Stimulated activated CD4-positive, alpha-beta T cell treated with anti-CD3 and anti-CD28 coated beads, Interleukin-12 subunit alpha, Interleukin-12 subunit beta, amount 100 ng/mL, for 4 hours (primary cell): ENCODE measurements at places on chromosomes 13 and 19.

- DNase-seq = no peak
Measured at GRCh38 chr19:16627928-16628182, 149 bp downstream of the MED26 start.

DNA sequence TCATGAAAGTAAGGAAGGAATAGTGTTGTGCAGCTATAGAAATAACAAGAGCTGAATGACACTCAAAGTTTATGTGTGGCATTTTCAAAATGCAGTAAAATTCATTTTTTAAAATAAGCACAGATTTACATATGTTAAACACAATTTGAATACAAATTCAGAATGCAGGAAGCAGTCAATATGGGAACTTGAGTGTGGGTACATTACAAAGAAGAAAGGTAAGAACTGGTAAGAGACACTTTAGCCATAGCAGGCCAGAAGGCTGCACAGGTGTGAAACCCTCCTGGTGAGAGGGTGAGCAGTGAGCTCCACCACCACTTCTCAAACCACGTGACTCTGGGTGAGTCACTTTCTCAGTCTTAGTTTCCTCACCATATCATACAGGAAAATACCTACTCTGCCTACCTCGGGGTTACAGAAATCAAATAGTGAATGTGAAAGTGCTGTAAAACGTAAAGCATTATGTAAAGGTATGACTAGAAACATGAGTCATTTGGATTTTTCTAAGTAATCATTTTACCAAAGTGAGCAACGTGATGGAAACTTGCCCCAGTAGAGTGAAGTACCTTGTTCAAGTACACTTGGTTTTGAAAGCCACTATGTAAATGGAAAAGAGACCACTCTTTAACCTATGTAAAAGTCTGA lies 40.5 kb downstream of the USP12 start:
- peak; percentile 55 for DNase-seq

- no peak for DNase-seq
Measured at GRCh38 chr19:12749938-12750521, 1.6 kb upstream of the BEST2 start.

DNA sequence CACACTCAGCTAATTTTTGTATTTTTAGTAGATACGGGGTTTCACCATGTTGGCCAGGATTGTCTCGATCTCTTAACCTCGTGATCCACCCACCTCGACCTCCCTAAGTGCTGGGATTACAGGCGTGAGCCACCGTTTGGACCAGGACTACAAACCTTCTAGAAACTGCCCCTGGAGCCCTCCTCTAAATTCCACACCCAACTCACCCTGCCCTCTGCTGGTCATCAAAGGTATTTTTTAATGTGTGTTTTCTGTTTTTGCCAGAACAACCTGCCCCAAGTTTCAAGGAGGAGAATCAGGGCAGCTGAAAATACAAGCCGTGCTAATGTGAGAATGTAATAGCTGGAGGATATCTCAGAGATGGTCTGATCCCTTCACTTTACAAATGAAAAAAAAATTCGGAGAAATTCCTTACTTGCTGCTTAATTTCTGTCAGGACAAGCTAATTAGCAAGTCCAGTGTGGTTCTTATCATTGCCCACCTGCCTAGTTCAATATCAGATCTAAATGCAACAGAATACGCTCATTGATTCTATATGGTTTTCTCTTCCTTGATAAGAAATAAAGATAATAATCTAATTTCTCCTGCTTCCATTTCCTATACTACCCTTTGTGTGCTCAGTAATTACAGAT lies 4.1 kb downstream of the ATP8A2 start:
- no peak for DNase-seq

DNA sequence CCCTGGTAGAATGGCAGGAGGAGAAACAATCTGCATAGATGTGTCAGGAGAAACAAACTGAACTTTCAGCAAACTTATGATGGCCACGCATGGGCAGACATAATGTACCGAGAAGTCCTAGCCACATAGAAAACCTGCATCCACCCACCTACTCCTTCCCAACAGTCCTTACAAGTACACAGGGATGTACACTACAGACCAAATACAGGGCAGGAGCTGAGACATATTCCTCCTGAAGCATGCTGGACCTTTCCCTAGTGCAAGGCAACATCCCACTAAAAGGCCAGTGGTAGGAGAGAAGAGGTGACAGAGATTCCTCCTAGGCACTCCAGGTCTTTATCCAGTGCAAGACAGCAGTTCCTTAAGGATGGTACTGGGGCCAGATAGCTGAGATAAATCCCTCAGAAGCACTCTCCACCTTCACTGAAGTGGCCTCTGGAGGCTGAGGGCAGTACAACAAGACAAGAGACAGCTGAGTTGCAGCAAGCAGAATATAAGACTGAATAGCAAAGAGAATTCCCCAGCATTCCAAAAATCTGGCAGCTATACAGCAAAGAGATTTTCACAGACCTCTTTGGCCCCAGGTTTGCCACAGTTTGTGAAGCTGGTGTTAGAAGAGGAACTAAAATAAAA lies 18.3 kb downstream of the VWA8 start:
- DNase-seq = no peak

DNA sequence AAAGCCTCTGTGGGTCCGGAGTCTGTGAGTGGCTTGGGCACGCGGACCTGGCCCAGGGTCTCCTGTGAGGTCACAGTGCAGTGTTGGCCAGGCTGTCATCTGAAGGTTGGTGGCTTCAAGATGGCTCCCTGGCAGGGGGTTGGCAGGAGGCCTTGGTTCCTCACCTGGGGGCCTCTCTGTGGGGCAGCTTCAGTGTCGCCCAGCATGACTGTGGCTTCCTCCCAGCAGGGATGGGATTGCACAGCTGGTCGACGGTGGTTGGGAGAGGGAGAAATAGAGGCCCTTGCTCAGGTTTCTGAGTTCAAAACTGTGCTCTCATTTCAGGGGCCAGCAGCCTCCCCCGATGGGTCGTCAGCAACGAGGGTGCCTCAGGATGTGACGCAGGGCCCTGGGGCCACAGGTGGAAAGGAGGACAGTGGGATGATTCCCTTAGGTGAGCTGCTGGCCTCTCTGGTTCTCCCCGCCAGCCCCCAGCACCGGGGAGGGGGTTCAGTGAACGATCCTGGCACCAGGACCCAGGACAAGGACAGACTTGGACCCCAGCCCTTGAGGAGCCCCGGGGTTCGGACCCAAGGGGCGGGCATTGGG lies 17.2 kb downstream of the ZNF444 start:
- no peak for DNase-seq

DNA sequence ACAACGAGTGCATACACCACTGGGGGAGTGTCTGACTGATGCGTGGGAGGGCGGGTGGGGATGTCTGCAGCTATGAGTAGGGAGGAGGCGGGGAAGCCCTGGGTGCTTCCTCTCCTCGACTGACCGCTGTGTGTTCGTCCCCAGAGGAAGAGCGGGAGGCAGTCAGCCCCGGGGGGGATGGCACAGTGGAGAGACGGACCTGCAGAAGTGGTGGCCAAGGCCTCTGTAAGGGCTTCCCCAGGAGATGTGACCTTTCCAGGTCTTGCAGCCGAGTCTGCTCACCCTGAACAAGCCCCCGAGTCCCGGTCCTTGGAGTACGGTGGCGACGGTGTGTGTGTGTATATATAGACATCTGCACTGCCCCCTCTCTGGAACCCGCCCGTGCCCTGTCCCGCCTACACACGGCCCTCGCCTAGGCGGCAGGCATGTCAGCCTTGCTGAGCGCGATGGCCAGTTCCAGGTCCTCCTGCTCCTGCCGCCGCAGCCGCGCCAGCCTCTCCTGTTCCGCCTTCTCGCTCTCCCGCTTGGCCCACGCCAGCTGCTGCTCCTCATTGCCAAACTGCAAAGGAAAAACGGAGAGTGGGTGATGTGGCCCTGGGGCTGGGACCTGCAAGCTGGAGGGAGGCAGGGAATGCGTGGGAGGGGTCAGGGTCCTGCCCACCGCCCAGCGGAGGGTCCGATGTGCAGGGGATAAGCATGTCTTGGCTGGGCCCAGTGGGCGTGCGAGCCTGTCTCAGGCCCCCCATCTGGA lies 30.8 kb downstream of the KLF2 start:
- no peak for DNase-seq
